H9 (cell line): ENCODE measurements at places on chromosomes 1 and 21. TPM values are rescaled to one million over a fixed set of nuclear protein-coding genes. Genes with fewer than 3 reads are reported as not detected.

DNA sequence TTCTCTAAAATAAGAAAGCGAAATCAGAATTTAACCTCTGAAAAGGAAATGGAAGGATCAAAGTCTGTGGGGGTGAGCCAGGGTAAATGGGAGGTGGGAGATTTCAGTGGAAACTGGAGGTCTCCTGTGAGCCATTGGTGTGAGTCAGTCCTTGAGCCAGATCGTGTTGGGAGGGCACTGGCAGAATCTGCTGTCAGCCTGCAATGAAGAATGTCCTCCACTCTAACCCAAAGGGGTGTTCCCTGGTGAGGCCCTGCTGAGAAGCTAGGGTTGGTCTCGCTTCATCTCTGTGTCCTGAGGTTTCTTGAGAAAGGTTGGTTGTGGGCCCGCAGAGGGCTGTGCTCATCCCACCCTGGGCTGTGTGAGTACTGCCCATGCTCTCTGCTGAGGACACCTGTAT is 2.4 kb downstream of the QSOX1 start:
- no peak for DNase-seq

The GJB3 gene
- total RNA-seq: 0.96 and 1.1 TPM in 2 replicates

The CATSPERE gene
- 0.31 and 0.55 TPM in 2 replicates for total RNA-seq

DNA sequence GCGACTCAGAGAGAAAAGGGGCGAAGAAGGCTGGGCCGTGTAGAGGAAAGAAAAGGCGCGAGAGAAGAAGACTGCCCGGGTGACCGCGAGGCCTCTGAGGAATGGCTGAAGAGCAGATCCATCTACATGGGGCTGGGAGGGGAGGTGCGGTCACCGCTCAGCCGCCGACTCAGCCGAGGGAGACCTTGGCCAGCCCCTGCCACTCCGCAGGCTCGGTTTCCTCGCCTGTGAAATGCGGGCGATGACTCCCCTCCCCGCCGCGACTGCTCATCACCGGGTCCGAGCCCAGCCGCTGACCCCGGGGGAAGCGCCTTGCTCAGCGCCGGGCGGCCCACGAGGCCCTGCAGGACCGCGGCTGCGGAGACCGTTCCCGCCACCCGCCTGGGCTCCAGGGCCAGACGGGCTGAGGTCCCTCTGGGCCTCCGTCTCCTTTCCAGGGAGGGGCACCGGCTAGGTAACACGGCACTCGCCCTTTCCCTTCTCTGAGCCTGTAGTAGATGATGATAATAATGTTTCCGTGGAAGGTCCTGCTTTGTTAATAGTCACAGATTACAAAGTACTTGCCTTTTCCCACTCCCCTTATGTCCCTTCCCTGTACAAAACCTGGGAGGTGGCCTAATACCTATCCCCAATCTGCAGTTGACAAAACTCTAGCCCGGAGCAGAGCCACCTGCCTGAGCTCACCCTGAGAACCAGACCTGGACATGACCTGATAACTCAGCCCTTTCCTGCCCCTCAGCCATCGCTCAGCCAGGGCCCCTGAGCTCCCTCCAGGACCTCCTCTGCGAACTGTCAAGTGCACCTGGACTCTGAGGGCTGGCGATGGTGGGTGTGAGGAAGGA is 1.6 kb upstream of the BSND start:
- DNase-seq: no peak

DNA sequence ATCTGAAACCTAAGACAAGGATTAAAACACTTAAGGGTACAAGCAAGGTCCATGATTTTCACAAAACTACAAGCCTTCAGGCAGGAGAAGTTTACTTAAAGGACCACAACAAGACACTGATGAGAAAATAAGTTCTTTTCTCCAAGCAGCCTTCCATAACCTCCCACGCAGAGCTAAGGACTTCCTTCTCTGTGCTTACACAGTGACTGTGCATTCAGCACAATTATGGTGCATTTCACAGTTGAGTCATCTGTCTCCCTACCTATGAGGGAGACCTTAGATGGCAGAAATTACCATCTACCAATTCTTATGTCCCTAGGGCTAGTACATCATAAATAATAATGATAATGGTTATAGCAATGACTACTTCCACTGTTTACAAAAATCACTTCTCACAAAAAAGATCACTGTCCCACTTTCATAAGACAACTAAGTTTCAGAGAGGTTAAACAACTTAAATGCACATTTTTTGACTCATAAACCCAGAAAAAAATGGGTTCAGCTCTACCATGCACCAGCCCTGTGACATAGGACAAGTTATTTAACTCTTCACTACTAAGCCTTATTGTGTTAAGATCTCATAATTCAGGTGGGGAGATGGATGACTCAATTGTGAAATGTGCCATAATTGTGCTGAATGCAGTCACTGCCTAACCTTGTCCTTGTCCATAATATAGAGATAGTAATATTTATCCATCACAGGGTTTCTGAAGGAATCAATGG is 45.3 kb downstream of the TARBP1 start:
- no peak for DNase-seq

GRCh38 chr1:36419140-36419539 is 21.4 kb upstream of the LSM10 start:
- no peak for DNase-seq

DNA sequence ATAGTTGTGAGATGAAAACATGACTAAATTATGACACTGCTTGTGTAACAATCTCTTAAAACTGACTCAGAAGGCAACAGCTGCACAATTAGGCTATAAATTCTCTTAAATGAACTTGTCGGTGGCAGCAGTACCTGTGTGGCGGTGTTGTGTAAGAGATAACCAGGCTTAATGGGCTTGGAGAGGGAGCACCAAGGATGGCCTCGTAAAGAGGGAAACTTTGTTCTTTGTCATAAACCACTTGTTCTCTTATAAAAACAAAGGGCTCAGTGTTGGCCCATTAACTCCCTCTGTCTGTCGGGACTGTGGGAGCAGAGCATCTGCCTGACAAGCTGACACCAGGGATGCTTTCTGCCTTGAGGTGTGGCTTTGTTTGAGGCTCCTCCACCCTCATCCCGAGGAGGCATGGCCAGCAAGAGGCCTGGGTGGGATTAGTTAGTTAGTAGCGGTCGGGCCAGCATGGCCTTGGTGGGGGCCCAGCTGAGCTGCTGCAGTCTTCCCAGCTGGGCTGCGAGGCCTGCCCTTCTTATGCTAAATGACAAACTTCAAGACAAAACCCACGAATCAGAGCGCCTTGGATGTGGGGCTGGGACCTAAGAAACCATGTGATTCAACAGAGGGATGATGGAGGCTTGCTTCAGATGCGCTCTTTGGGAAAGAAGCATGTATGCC is 171.4 kb downstream of the CAMTA1 start:
- peak; percentile 76 for DNase-seq

The FCMR gene
- not detected in 2 replicates for total RNA-seq

The GUCA2B gene
- not detected in 2 replicates for total RNA-seq

- peak; percentile 83 for DNase-seq
These were observed 20.1 kb upstream of the S100A10 start for GRCh38 chr1:152013664-152014237.

DNA sequence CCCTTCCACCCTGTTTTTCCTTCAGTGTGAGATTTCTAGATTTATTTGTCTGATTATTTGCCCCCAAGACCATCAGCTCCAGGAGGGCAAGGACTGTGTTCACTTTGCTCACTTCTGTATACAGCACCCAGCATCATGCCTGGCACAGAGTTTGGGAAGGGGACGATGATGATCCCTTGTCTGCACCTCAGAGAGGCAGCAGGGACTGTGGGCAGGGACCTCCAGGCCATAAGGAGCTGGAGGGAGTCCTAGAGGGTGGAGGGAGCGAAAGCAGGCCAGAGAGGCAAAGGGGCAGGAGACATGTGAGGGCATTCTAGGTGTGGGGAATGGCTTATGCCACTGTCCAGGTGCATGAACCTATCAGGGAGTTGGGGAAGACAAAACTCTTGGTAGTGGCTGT is 32.8 kb downstream of the H3-3A start:
- DNase-seq: no peak

DNA sequence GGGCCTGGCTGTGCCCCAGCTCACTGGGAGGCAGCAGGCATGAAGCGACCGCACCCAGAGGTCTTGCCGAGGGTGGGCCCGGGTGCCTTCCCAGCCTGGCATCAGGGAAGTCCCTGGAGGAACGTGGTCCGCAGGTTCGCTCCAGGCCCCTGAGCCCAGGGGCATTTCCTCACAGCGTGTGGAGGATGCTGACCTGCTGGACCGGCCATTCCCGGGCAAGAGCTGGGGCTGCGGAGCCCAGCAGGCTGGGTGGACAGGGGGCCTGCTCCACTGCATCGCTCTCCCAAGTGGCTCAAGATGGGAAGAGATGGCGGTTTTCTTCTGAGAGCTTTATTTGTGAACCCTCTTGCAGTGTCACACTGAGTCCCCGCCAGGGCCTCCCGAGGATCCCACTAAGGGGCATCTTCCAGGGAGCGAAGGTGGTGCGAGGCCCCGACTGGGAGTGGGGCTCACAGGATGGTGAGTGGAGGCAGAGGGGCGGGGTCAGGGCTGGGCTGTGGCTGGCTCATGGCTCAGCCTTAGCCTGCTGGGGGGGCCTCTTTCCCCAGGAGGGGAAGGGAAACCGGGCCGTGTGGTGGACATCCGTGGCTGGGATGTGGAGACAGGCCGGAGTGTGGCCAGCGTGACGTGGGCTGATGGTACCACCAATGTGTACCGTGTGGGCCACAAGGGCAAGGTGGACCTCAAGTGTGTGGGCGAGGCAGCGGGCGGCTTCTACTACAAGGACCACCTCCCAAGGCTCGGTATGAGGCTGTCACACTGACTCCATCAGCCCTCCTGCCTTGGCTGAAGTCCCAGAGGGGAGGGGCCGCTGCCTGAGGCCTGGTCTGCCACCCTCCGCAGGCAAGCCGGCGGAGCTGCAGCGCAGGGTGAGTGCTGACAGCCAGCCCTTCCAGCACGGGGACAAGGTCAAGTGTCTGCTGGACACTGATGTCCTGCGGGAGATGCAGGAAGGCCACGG is 7.2 kb upstream of the MMP23B start:
- DNase-seq: no peak

- no peak for DNase-seq
These were observed 17.0 kb upstream of the PIGC start for GRCh38 chr1:172460887-172461315.

GRCh38 chr1:201652181-201652580 is 113.3 kb downstream of the NAV1 start:
- no peak for DNase-seq

The PFKFB2 gene
- 13.2 and 14.6 TPM in 2 replicates for total RNA-seq

The TTC34 gene
- 0.92 and 1.0 TPM in 2 replicates for total RNA-seq

The ANXA9 gene
- total RNA-seq: 0.81 and 0.92 TPM in 2 replicates

The NID1 gene
- 28.2 and 28.5 TPM in 2 replicates for total RNA-seq

DNA sequence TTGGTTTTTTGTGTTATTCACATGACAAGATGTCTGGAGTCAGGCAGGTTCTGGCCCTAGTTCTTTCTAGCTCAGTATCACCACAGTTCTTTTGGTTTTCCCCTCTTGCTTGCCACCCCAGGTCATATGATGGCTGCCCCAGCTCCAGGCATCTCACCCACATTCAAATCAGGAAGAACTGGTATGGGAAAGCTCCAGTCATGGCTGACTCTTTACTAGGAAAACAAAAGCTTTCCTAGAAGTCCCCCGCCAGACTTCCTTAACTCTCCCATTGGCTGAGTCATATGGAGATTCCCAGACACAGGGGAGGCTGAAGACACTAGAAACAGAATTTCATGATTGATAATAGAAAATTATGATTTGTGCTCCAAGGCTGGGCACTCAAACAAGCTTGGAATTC is 22.1 kb upstream of the EYA3 start:
- no peak for DNase-seq

The FMO2 gene
- not detected in 2 replicates for total RNA-seq

The CR1 gene
- 0.02 and 0.04 TPM in 2 replicates for total RNA-seq

GRCh38 chr1:230160957-230161771 is 94.1 kb downstream of the GALNT2 start:
- peak; percentile 2 for DNase-seq

DNA sequence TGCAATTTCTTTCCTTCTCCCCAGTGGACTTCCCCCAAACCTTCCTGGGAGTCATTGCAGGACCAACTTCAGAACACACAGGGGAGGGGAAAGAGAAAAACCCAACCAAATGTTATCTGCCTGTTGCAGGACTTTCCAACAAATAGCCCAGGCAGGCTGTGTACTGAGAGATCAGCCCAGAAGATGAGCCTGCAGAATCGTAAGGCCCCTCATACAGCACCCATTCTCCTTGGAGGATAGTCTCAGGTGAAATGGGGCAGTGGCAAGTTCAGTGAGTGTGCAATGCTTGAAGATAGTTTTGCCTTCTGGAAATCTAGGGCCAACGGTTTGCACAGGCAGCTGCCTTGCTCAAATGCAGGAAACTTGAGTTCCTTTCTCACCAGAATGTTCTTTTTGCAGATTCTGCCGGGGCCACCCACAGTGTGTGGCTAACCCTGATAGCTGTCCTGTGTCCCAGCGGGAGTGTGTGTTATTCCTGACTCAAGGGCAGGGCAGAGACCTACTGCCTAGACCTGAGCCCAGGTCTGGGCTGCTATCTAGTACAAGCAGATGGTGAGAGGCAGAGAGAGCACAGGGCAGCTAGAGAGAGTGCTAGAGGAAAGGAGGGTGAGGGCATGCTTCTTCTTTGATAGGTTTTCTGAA is 48.8 kb downstream of the GADD45A start:
- DNase-seq: no peak

The TCHH gene
- total RNA-seq: not detected in 2 replicates

DNA sequence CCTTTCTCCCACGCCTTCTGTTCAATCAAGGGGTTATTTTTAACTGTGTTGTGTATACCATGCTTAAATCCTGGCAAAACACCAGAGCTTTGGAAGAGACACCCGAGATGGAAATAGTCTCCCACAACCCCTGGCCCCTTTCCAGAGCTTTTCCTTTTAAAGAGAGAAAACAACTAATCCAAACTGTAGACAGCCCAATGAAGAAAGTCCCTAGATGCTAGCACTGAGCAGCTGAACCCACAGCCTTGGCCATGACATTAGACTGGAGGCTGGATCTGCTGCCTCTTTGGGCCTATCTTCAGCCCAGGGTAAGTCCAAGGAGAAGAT is 64.9 kb upstream of the ARTN start:
- no peak for DNase-seq

DNA sequence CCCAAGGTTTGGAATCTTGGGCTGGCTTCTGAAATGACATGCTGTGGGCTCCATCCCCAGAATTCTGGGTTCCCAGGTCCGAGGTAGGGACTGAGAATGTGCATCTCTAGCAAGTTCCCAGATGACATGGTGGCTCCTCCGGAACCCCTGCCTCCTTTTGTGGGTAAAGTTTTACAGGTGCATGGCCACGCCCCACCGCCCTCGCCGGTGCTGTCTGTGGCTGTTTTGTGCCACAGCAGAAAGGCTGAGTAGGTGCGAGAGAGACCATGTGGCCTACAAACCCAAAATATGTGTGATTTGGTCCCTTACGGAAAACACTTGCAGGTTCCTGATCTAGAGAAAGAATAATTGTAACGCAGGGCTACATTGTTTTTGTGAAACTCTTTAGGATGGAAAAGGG is 30.9 kb downstream of the SKI start:
- DNase-seq: no peak

- no peak for DNase-seq
These were observed 575.1 kb upstream of the BEND5 start for GRCh38 chr1:49351768-49352167.
